ENCODE measurements at places on chromosomes 4 and X.

DNA sequence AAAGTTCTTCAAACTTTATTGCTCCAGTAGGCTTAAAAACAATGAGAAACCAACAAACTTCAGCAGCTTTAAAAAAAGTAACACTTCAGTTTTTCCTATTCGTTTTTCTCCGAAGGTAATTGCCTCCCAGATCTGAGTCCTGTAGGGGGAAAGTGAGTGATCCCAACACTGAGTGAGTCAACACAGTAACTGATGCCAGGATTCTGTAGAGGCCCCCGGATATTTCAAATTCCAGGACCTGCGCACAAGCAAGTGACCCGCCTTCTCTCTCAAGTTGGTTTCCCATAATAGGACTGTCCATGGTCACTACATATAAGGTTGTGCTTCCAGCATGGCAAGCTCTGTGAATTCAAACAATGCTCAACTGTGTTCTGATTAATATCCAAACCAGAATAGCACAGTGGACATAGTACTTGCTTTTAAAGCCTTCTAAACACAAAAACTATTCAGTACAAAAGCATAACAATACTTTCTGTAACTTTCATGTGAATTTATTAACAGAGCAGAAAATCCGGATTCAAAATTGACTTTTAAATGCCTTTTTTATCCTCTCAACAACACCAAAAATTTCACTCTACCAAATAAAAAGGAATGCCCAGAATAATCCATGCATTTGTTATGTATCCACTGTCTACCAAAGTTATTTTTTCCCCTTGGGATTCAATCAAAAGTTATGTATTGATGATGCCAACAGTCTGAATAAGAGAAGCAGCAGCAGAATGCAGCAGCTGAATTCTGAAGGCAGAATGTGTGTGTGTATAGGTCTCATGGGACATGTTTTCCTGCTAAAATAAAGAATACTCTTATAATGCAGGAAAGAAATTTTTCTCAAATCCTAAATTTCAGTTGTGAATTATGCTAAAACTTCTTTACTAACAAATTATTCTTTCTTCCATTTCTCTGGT is at the start of gene DMD:
DMD (minus strand) TSS at position 194 of the 905 bp plus-strand sequence. CDS start 237 bp downstream, outside the sequence.
- no peak for DNase-seq

- DNase-seq, result no peak
These were observed 59.7 kb upstream of the BEX4 start for GRCh38 chrX:103155201-103155600.

- DNase-seq, result no peak
These were observed 171.5 kb upstream of the FRG1 start for GRCh38 chr4:189769131-189769530.

DNA sequence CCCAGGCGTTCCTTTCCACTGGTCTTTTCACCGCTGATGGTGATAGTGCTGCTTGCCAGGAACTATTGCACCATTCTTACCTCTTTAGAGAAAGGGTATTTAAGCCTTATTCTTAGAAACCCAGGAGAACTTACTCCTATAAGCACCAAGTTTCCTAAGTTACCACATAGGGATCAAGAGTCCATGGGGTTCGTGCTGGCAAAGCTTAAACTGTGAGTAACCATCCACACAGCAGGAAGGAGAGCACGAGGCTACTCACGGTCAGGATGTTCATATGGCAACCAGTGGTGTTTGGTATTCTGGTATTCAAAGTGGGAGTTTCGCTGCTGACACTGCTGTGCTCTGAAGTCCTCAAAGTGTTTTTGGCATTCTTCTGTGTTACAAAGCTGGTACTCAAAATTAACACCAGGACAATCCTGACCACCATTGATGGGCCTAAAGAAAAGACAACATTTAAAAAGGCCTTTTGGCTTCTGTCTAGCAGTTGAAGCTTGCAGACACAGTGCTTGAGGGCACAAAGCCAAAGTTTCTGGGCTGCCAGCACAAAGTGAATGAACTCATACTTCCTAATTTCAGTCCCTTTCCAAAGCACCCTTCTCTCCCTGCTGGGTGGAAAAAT is 256.9 kb downstream of the ADAMTS3 start:
- peak; percentile 91 for DNase-seq

DNA sequence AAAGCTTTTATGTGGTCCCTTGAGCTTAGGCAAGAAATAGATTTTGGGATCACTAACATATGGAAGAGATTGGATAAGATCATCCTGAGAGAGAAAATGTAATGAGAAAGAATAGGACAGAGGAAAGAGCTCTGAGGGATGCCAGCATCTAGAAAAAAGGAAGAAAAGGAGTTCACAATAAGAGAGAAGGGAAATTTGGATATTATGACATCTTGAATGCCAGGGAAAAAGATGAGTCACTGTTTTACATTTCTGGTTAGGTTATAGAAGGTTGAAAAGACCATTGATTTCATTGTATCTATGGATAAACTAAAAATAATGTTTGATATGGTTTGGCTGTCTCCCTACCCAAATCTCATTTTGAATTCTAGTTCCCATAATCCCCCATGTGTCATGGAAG is 208.5 kb downstream of the MAD2L1 start:
- no peak for DNase-seq

- peak; percentile 91 for DNase-seq
These were observed 218.6 kb downstream of the SPCS3 start for GRCh38 chr4:176538217-176538925.

- DNase-seq, result no peak
These were observed 25.5 kb downstream of the CDKN2AIP start for GRCh38 chr4:183469936-183470335.

- DNase-seq, result no peak
These were observed 51.3 kb upstream of the LEF1 start for GRCh38 chr4:108219998-108220397.

- DNase-seq, result no peak
These were observed 222.3 kb upstream of the BOD1L1 start for GRCh38 chr4:13849778-13850177.

DNA sequence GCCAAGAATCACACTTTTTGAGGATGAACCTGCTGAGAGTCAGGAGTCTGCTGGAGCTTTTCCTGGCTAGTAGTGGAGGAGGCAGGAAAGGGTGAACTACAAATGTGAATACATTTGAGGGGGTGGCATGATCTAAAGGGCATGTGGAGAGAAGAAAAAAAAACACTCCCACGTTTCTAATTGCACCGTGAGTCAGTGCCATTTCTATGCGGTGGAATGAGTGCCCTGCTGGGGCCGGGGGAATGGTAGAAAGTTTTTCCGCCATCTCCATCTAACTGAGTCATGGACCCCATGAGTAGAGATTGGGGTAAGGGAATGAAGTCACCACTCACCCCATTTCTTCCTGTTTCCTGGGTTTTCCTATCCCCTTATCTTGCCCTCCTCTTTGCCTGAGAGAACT is 19.8 kb downstream of the BEX3 start:
- DNase-seq, result peak; percentile 46

- DNase-seq, result peak; percentile 2
These were observed 210.2 kb upstream of the ADAMTS3 start for GRCh38 chr4:72779241-72779640.

- no peak for DNase-seq
These were observed 10.9 kb upstream of the HTRA3 start for GRCh38 chr4:8258552-8259212.

DNA sequence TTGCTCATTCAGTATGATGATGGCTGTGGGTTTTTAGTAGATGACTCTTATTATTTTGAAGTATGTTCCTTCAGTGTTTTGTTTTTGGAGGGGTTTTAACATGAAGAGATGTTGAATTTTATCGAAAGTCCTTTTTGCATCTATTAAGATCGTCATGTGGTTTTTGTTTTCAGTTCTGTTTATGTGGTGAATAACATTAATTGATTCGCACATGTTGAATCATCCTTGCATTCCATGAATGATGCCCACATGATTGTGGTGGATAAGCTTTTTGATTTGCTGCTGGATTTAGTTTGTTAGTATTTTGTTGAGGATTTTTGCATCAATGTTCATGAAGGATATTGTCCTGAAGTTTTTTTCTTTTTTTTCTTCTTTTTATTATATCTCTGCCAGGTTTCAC is 347.4 kb upstream of the EPHA5 start:
- no peak for DNase-seq

GRCh38 chrX:41449615-41450014 is 2.5 kb downstream of the NYX start:
- DNase-seq, result peak; percentile 20

DNA sequence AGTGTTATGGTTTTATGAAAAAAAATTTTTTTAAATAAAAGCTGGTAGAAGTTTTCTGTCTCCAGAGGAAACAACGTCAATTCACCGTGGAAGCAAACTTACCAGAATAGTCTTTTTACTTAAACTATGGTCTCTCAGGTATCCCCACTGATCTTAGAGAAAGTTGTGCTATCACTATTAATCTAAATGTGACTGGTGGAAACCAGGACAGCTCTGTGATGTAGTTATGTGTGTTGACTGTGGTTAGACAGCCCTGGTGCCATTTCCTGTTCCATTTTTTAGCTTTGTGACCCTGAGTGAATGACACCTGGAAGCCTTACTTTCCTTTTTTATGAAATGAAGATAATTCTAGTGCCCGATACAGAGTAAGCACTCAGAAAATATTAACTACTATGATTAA is 111.8 kb upstream of the HUWE1 start:
- DNase-seq, result no peak

GRCh38 chrX:86348669-86349068 is 200.4 kb downstream of the DACH2 start:
- no peak for DNase-seq

DNA sequence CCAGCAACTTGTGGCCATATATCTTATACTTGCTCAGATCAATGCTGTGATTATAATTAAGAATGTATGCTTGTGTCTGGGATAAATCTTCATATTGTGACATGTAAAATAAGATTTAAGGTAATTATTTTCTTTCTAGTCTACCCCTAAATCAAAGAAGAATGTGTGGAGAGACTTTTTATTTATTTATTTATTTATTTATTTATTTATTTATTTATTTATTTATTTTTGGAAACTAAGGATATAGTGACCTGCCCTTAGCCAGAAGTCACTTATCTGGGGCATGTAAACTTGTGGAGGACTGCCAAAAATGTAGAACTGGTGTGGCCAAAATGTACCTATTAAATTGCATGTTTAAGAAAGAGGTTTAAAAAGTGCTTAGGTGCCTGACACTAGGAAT is 144.3 kb downstream of the BEND2 start:
- no peak for DNase-seq

GRCh38 chr4:140256335-140256734 is 102.4 kb upstream of the MAML3 start:
- peak; percentile 64 for DNase-seq

- no peak for DNase-seq
These were observed 50.3 kb downstream of the NSUN7 start for GRCh38 chr4:40800064-40800463.

DNA sequence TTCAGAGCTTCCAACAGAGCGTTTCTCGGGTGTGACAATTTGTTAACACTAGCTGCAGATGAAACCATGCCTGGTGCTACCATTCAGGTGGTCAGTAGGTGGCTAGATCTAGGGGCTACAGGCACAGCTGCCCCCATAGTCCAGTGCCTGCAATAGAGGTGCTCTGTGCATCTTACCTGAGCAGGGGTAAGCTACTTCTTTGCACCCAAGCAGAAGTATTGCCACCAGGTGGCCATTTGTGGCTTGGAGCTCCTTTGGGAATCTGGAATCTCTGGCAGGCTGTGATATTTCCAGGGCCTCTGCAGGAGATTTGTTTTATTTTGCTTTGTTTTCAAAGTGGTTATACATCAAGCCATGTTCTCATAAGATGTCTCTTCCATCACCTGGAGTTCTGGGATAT is 170.7 kb upstream of the PUDP start:
- DNase-seq, result no peak

- no peak for DNase-seq
These were observed 61.3 kb upstream of the PTPN13 start for GRCh38 chr4:86532851-86533250.

GRCh38 chr4:173852775-173853174 is 322.7 kb upstream of the HAND2 start:
- no peak for DNase-seq

DNA sequence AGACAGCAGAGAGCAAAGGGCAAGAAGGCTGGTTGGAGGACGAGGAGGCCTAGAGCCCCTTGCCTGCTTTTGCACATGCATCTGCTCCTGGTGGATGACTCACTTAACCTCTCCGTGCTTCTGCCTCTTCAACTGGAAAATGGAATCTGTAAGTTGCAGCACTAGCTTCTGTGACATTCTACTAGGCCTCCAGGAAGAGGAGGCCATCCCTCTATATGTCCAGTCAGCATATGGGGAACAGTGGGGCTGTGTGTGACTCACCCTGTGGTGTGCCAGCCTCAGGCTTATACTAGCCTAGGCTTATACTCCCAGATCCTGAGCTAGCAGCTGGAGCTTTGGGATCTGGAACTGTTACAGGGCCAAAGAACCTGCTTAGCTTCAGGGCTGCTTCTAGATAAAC is 36.0 kb downstream of the RTL9 start:
- DNase-seq, result peak; percentile 73

- peak; percentile 70 for DNase-seq
These were observed 56.5 kb upstream of the ANKRD17 start for GRCh38 chr4:73315091-73315490.

DNA sequence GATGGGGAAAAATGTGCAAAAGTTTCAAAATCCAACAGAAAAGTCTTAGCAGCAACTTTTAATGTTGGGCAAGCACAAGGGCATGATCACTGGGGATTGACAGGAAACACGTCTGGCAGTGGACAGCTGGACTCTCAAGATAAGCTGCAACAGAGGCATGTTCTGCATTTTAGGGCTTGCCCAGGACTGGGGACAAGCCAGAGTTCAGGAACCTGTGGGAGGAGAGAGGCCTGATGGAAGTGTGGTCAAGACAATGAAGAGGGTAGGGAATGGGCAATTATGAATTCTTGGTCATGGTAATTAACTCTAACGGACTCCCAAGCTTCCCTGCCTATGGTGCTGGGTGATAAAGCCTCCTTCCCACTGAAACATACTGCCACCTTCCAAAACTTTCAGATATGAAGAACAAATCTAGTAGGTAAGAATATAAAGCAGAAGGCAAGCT is 48.4 kb downstream of the ANXA3 start:
- no peak for DNase-seq

GRCh38 chr4:67702166-67702565 is 1.2 kb upstream of the UBA6 start:
- no peak for DNase-seq

GRCh38 chr4:52096048-52096447 is 44.9 kb downstream of the SPATA18 start:
- DNase-seq, result peak; percentile 19

All from HFFc6 (cell line).